ENCODE measurements at places on chromosomes 6 and 20.

GRCh38 chr6:53010504-53010903 lies 15.4 kb upstream of the GSTA4 start:
- DNase-seq = no peak

DNA sequence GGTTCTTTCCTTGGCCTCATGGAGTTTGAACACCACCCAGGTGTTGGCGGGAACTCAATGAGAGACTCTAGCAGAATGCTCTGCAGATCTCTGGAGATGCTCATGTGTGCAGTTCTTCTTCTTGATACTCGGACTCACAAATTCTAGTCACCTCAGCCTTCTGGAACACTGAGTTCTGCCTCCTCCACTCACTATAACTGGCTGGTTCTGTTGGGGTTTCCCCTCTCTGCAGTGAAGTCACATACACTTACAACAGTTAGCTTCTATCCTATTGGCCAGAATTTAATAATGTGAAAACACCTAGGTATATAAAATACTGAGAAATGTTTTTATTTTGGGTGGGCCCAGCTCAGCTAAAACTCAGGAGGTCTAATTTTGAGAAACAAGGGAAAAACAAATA lies 109.6 kb upstream of the HIVEP1 start:
- no peak for DNase-seq

GRCh38 chr20:10558635-10559187 lies 115.1 kb downstream of the JAG1 start:
- peak; percentile 80 for DNase-seq

GRCh38 chr20:43827940-43828562 lies 86.6 kb upstream of the TOX2 start:
- no peak for DNase-seq

DNA sequence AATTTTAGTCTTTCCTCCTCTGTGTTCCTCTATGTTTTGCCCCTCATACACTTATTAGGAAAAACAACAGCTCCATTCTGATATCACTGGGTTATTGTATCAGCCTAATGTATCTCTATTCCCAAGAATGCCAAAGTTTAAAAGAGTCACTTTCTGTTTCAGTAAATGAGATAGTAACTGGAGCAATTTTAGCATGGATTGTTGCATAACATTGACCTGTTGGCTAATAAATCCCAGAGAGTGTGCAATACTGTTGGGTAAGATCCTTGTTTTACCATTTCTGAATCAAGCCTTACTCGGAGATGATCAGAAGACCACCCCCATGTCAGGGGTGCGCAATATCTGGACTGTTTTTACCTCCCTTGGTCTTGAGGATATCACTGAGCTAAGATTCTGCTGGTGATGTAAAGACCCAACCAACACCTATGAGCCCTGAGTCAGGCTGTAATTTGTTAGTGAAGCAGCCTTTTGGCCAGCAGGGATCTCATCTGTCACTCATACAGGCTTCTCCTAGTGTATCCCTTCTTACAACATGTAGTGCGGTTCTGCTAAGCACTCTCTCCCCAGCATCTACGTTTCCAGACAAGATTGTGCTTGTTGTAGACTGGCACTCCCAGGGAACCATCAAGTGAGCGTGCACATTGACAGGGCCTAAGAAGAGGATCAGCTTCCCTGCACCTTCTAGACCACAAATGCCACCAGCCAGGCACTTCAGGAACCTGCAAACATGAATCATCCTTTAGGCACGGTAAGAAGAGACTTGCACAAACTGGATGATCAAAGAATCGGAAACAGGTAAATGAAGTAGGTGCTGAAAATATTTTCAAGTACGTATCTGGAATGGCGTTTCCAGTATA lies 11.5 kb upstream of the IPCEF1 start:
- DNase-seq = peak; percentile 98

GRCh38 chr6:107718341-107718740 lies 105.8 kb downstream of the SCML4 start:
- DNase-seq = no peak

GRCh38 chr6:110738899-110739365 lies 76.3 kb downstream of the CDK19 start:
- no peak for DNase-seq

- no peak for DNase-seq
Measured at GRCh38 chr6:55584654-55585354, 5.8 kb upstream of the HMGCLL1 start.

DNA sequence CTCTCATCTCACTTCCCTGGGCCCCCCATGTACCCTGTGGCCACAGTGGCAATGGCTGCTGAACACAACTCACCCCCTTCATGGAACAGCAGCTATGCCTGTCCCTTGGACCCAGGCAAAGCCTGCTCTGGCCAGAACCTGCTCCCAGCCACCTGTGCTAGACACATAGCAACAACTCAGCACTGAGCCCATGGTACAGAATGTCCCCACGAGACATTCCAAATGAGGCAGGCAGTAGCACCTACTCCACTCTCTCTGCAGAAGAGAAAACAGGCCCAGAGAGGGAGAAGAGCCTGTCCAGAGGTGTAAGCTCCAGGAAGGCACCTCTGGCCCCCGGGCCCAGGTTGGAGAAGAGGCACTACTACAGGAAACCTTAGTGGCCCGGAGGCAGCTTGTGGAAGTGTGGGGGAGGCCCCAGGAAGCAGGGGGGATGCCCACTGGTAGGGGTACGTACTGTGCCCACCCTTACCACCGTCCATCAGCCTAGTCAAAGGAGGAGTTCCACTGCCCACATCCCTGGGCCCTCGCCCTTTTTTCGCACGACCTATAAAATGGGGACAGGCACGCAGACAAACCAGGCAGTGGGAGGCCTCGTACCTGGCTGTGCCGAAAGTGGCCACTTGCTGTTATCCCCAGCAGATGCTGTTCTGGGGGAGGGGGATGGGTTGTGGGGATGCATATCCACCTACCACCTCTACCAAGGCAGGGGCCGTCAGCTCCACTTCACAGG lies 97.2 kb downstream of the ASXL1 start:
- DNase-seq = no peak

GRCh38 chr6:111338843-111339242 lies 144.2 kb downstream of the REV3L start:
- DNase-seq = no peak

Measured in epithelial cell of prostate (primary cell).